ENCODE measurements at places on chromosomes 12 and 14. TPM values are rescaled to one million over a fixed set of nuclear protein-coding genes. Genes with fewer than 3 reads are reported as not detected.

DNA sequence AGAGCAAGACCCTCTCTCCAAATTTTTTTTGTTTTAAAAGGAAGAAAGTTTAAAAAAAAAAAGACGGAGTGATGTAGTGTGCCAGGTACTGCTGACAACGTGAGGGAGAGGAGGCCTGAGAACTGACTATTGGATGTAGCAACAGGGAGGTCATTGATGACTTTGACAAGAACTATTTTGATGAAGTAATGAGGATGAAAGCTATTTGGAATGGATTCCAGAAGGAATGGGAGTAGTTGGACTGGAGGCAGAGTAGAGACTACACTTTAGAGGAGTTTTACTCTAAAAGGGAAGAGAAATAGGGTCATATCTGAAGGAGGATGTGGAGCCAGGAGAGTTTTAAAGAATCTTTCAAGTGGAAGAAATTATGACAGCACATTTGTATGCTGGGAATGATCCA lies 27.8 kb upstream of the SLC38A2 start:
- DNase-seq: no peak
- peaks cover 4% of the 10 kb centered on the region for H3K36me3 ChIP-seq
- H3K27ac ChIP-seq: no peak overlapping the region
- H3K4me3 ChIP-seq: no peak overlapping the region
- peaks cover 33% of the 10 kb centered on the region for H3K4me1 ChIP-seq

GRCh38 chr14:95311752-95312151 lies 8.0 kb downstream of the CLMN start:
- no peaks in the 10 kb centered on the region for H3K36me3 ChIP-seq

- H3K36me3 ChIP-seq: no peaks in the 10 kb centered on the region
- H3K27ac ChIP-seq: no peak overlapping the region
- no peak for DNase-seq
- no peaks in the 10 kb centered on the region for H3K4me1 ChIP-seq
- no peak overlapping the region for H3K4me3 ChIP-seq
These were observed 72.3 kb downstream of the ANO2 start for GRCh38 chr12:5872745-5873144.

- peaks cover 57% of the 10 kb centered on the region for H3K27me3 ChIP-seq
- H3K4me1 ChIP-seq: peaks cover 5% of the 10 kb centered on the region
- no peak for DNase-seq
- peak overlapping the region; percentile 3 for H3K27ac ChIP-seq
- H3K36me3 ChIP-seq: no peaks in the 10 kb centered on the region
These were observed 1.8 kb downstream of the SLC8A3 start for GRCh38 chr14:70186900-70187451.

DNA sequence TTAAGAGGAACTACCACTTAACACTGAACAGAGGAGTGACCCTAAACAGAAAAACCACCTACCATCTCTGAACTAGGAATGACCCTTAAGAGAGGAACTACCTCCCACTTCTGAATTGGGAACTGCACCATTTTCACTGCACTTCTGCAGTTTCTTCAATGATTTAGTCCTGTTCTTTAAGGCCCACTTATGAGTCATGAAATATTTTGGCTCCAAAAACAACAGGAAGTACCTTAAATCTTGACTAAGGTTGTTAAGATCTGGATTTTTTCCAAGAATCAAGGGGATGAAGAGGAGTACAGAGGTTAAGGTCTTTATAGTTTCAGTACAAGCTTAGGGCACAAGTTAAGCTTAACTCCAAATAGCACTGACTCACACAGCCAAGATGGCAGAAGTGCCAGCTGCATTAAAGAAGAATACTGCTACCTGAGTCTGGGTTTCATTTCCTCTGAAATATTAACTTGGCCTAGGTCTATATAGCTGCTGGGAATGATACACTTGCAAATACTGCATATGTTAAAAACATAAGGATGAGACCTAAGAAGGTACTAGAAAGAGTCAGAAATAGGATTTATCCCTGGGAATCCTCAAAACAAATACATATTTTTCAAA lies 4.2 kb downstream of the NPC2 start:
- H3K27ac ChIP-seq: no peak overlapping the region
- peaks cover 5% of the 10 kb centered on the region for H3K36me3 ChIP-seq
- H3K4me1 ChIP-seq: peaks cover under 1% of the 10 kb centered on the region
- H3K27me3 ChIP-seq: no peaks in the 10 kb centered on the region
- no peak overlapping the region for H3K4me3 ChIP-seq

Gene ASPG
- not detected for total RNA-seq

DNA sequence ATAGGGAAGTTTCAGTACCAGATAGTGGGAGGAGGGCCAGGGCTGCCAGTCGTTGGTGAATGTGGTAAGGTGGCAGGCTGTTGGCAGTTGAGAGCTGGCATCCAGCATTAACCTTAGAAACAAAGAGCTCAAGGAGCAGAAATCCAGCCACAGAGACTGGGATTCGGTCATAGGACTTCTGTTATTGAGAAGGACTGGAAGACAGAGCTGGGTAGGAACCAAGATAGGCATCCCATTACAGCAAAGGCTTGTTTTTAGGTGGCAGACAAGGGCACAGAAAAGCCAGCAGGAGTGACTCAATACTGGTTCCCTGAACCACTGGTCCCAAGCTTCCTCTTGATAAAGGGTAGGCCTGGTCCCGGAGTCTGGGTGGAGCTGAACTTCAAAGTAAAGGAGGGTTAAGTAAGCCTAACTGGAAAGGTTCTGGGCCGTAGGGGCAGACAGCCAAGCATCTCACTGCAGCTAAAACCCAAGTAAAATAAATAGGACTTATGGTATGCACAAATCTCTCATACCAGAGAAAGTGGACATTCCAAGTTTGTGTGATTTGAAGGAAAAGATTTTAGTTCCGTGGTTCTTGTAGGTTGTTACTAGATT lies 147.9 kb downstream of the ETV6 start:
- no peaks in the 10 kb centered on the region for H3K36me3 ChIP-seq
- H3K4me3 ChIP-seq: no peak overlapping the region
- H3K4me1 ChIP-seq: peaks cover 44% of the 10 kb centered on the region

Gene NABP2
- total RNA-seq: 81.6 TPM

- no peak overlapping the region for H3K27ac ChIP-seq
- DNase-seq: no peak
- H3K4me1 ChIP-seq: peaks cover 25% of the 10 kb centered on the region
- peaks cover 6% of the 10 kb centered on the region for H3K36me3 ChIP-seq
These were observed 147.8 kb upstream of the RASSF8 start for GRCh38 chr12:25810683-25811082.

Gene CLEC2D
- total RNA-seq: 95.2 TPM

Gene IRAK3
- total RNA-seq: 21.7 TPM

Gene AQP6
- total RNA-seq: not detected

GRCh38 chr12:90407841-90408240 lies 547.1 kb downstream of the CCER1 start:
- H3K27ac ChIP-seq: no peak overlapping the region
- no peaks in the 10 kb centered on the region for H3K36me3 ChIP-seq
- no peaks in the 10 kb centered on the region for H3K27me3 ChIP-seq
- H3K4me3 ChIP-seq: no peak overlapping the region
- no peak for DNase-seq

DNA sequence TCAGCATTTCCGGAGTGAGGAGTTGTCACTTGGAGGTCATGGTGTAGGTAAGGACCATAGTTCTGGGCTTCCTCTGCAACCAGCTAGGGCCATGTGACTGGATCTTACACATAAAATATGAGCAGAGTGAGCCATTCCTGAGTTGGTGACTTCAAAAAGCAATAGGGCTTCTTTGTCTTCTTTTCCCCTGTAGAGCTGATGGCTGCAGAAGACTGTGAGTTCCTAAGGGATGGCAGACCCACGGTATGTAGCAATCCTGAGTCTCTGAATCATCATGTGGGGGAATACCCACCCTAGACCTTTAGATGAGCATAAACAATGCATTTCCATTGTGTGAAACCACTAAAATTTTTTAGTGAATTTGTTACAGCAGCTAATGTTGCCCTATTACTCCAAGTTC lies 151.1 kb upstream of the TBX3 start:
- DNase-seq: no peak
- H3K27ac ChIP-seq: no peak overlapping the region
- H3K4me1 ChIP-seq: no peaks in the 10 kb centered on the region
- H3K36me3 ChIP-seq: no peaks in the 10 kb centered on the region
- no peaks in the 10 kb centered on the region for H3K27me3 ChIP-seq

DNA sequence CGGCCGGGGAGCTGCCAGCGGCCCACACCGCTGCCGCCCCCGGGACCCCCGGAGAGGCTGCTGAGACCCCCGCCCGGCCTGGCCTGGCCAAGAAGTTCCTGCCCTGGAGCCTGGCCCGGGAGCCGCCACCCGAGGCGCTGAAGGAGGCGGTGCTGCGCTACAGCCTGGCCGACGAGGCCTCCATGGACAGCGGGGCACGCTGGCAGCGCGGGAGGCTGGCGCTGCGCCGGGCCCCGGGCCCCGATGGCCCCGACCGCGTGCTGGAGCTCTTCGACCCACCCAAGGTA lies 12.8 kb downstream of the SH2B3 start:
- no peaks in the 10 kb centered on the region for H3K36me3 ChIP-seq
- DNase-seq: no peak
- no peaks in the 10 kb centered on the region for H3K27me3 ChIP-seq
- H3K27ac ChIP-seq: no peak overlapping the region
- H3K4me3 ChIP-seq: no peak overlapping the region

DNA sequence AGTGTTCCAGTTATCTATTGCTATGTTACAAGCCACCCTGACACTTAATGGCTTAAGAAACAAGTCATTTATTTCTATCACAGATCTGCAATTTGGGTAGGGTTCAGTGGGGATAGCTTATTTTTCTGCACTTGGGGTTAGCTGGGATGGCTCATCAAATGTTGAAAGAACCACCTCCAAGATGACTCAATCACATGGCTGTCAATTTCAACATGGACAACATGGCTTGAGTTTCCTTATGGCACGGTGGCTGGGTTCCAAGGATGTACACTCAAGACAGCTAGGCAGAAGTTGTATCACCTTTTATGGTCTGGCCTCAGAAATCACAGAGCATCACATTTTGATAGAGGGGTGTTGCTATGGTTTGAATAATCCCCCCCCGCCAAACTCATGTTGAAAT lies 24.5 kb upstream of the IGF1 start:
- no peak for DNase-seq
- H3K27me3 ChIP-seq: peaks cover 20% of the 10 kb centered on the region
- no peak overlapping the region for H3K27ac ChIP-seq
- H3K36me3 ChIP-seq: no peaks in the 10 kb centered on the region
- no peak overlapping the region for H3K4me3 ChIP-seq

DNA sequence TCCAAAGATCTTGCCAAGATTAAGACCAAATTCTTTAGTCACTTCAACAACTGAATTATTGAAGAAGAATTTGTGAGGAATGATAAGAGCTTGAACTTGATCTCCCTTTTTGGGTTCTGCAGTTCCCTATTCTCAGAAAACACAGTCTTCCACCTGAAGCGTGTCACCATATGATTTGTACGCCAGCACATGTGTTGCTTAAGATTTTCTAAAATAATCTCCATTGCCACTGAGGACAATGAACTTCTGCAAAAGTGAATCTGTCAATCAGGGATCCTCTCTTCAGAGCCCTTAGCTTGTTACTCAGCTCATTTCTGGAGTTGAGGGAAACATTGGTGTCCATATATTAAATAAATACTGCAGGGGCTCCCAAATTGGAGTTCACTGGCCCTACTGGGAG lies 4.2 kb upstream of the SPIC start:
- no peak overlapping the region for H3K4me3 ChIP-seq
- H3K27ac ChIP-seq: no peak overlapping the region
- no peak for DNase-seq
- H3K27me3 ChIP-seq: no peaks in the 10 kb centered on the region

Gene KLHL28
- 13.8 TPM for total RNA-seq

DNA sequence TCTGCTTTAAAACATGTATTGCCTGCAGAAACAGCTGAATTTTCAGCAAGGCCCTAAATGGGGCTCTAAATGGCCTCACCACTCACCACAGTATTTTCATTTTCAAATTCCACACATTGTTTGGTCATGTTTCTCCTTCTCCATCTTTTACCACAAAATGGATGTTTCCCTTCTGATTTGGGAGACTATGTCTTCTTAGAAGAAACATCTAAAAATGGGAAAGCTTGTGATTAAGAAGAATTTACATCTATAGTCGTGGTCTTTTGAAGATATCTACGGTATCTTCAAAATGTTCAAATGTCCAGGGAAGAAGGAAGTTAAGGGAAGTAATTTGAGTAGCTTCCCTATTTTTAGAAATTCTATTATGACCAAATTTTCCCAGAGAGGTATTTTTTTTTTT lies 20.7 kb upstream of the TUBA1C start:
- no peak for DNase-seq
- H3K27ac ChIP-seq: no peak overlapping the region
- no peak overlapping the region for H3K4me3 ChIP-seq
- H3K4me1 ChIP-seq: no peaks in the 10 kb centered on the region
- no peaks in the 10 kb centered on the region for H3K36me3 ChIP-seq

Gene LRP1
- 0.45 TPM for total RNA-seq

GRCh38 chr12:129701631-129702101 lies 202.2 kb downstream of the TMEM132D start:
- H3K36me3 ChIP-seq: peaks cover 8% of the 10 kb centered on the region
- no peak overlapping the region for H3K4me3 ChIP-seq
- no peaks in the 10 kb centered on the region for H3K27me3 ChIP-seq
- H3K27ac ChIP-seq: no peak overlapping the region

DNA sequence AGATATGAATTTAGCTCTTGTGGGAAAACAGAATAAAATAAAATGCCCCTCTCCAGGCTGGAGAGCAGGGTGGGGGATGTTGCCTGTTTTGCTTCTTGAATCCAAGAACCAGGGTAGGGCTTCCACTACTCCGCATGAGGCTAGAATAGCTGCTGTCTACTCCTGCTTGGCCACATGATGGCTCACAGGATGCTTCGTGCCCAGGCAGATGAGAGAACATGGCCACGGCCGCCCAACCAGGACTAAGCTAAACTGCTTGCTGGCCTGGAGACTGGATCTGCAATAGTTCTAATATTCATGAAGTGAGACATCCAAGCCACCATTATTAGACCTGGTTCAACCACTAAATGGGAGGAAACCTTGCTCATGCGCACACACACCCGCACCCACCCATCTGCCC lies 122.2 kb upstream of the METAP2 start:
- no peak overlapping the region for H3K4me3 ChIP-seq
- H3K36me3 ChIP-seq: no peaks in the 10 kb centered on the region
- no peak overlapping the region for H3K27ac ChIP-seq
- no peak for DNase-seq
- peaks cover 8% of the 10 kb centered on the region for H3K27me3 ChIP-seq

DNA sequence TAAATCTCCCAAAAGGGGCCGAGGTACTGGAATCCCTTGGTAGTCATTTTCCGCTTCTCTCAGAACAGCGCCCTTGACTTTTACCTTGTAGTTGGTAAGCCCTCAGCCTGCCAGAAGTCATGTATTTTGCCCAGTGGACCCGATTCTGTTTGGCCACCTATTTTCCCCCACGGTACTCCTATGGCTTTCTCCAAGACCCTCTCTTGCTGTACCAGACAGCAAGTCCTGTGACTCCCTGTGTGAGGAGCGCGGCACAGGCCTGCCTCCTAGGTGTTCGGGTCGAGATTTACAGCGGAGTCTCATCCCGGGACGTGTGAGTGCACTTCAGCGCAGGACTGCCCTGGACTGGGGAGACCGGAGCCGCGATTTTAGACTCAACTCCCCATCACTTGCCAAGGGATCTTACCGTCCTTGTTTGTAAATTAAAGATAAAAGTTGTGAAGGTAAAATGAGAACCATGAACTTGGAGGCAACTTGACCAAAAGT lies 1.1 kb upstream of the MBD6 start:
- H3K27me3 ChIP-seq: no peaks in the 10 kb centered on the region
- H3K27ac ChIP-seq: peak overlapping the region; percentile 100
- peaks cover 24% of the 10 kb centered on the region for H3K36me3 ChIP-seq
- H3K4me1 ChIP-seq: peaks cover 66% of the 10 kb centered on the region
- DNase-seq: no peak

Measured in natural killer cell treated with Interleukin-12 subunit alpha and Interleukin-12 subunit beta and Interleukin-15 and Interleukin-18, amount 100 ng/mL, for 72 hours (primary cell).